Stimulated activated CD8-positive, alpha-beta memory T cell treated with anti-CD3 and anti-CD28 coated beads, Interleukin-15, amount 100 ng/mL, for 24 hours (primary cell): ENCODE measurements at places on chromosomes 7 and 10.

DNA sequence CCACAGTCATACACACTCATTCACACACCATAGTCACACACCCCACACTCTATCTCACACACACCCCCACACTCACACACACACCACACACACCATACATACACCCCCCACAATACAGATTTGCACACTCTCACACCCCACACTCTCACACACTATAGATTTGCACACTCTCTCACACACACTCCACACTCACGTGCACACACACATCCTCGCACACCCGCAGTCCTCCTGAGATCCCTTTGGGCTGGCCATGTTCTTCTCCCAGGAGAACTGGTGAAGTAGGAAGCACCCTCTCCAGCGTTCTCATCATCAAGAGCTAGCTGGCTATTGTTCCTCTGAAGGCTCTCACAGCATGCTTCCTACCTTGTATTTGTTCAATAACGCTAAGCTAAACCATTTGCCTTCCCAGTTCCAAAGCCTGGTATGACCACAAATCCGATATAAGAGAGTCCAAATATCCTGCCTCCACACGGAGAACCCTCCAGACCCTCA, 86.2 kb downstream of the HECW1 start:
- no peak for DNase-seq

- DNase-seq, result no peak
Observed at GRCh38 chr10:35413985-35414861, 77.9 kb downstream of the CCNY start.

DNA sequence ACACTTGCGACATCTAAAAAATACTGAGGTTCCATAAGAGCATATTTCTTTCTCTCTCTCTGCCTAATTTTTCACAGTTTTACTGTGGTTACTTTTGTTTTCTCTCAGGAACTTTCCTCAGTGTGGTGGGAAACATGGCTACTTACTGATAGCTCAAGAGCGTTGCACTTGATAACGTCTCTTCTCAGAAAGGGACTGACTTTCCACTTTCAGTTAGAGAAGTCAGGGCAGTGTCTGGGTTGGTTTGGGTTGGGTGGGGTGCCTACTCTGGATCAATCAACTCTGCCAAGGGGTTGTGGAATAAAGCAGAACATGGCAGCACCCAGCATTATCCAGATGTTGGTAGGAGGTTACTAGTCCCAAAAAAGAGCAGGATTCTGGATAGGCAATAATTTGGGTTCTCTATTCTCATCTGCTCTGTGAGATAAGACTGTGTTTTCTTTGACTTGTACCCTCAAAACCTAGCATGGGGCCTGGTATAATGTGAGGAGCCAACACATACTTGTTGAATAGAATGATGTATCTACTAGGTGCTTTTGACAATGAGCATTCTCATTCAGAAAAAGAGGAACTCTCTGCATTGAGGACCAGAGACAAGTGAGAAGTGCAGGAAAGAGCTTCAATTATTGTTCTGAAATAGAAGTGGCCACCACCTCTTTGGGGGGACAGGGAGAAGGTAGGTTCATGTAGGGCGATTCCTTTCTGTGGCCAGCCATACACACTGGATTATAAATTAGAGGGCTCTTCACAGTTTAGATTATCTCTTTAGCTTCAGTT, 315.7 kb downstream of the REEP3 start:
- no peak for DNase-seq

GRCh38 chr10:97022616-97023015, 163.1 kb downstream of the SLIT1 start:
- no peak for DNase-seq

DNA sequence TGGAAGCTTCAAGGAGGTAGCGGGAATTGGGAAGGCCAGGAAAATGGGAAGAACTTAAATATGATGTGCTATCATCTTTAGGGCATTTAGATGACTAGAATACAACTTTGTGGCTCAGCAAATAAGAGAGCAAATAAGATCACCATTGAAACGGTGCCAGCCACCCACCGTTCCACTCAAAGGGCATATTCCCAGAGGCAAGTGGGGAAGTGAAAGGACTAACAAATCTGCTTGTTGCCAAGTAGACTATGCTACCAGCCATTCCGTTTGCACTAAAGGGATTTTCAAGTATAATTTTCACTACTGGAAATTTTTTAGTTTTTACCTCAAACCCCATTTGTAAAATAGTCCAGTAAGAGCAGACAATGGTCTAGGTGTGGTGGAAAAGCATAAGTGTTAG, 4.0 kb upstream of the PPP1R3C start:
- no peak for DNase-seq

DNA sequence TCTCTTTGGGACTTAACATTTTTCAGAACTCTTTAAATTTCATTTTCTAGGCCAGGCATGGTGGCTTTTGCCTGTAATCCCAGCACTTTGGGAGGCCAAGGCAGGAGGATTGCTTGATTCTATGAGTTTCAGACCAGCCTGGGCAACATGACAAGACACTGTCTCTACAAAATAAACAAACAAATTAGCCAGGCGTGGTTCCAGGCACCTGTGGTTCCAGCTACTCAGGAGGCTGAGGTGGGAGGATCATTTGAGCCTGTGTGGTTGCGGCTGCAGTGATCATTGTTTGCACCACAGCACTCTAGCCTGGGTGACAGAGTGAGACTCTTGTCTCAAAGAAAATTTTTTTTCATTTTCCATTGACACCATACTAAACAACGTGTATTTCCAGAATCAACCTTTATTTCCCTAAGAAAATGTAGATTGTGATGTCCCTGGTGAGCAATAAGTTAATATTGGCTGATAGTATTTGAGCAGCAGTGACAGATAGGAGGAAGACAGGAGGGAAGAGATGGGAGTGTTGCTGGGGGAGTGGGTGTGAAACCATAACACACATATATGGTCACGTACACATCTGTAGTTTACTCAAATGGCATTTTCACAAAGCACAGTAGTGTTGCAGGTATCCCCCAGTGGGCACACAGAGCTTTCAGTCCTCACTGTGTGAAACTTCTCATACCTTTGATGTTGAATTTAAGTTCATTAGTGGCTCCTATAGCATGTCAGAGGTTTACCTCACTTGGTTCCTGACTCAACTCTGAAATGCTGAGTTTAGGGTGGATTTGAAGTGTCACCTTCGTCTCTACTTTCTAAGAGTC, 205.6 kb downstream of the AUTS2 start:
- DNase-seq, result no peak

GRCh38 chr10:58299580-58299979, 30.6 kb downstream of the CISD1 start:
- no peak for DNase-seq

GRCh38 chr7:7228967-7229366, 46.6 kb downstream of the C1GALT1 start:
- no peak for DNase-seq

GRCh38 chr7:36928718-36929117, 204.4 kb upstream of the AOAH start:
- DNase-seq, result no peak

GRCh38 chr10:120949609-120950031, 98.5 kb downstream of the WDR11 start:
- no peak for DNase-seq

DNA sequence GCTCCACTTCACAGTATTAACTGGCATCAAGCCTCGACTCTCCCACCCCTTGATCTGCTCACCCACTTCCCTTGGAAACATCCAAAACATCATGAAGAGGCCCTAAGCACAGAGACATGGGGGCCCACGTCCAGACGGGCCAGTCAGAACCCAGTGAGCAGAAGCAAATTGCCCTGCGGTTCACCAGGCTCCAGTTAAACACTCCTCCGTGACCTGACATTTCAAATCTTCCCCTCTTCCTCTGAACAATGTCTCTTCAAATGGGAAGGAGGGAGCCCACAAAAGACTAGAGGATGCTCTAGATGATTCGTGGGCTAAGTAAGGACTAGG, 44.8 kb downstream of the CLEC2L start:
- no peak for DNase-seq

- DNase-seq, result no peak
Observed at GRCh38 chr10:13709931-13710650, 123.3 kb downstream of the PRPF18 start.

- no peak for DNase-seq
Observed at GRCh38 chr7:21903020-21903786, 42.5 kb downstream of the CDCA7L start.

- DNase-seq, result no peak
Observed at GRCh38 chr7:149199234-149199995, 4.1 kb downstream of the ZNF282 start.

DNA sequence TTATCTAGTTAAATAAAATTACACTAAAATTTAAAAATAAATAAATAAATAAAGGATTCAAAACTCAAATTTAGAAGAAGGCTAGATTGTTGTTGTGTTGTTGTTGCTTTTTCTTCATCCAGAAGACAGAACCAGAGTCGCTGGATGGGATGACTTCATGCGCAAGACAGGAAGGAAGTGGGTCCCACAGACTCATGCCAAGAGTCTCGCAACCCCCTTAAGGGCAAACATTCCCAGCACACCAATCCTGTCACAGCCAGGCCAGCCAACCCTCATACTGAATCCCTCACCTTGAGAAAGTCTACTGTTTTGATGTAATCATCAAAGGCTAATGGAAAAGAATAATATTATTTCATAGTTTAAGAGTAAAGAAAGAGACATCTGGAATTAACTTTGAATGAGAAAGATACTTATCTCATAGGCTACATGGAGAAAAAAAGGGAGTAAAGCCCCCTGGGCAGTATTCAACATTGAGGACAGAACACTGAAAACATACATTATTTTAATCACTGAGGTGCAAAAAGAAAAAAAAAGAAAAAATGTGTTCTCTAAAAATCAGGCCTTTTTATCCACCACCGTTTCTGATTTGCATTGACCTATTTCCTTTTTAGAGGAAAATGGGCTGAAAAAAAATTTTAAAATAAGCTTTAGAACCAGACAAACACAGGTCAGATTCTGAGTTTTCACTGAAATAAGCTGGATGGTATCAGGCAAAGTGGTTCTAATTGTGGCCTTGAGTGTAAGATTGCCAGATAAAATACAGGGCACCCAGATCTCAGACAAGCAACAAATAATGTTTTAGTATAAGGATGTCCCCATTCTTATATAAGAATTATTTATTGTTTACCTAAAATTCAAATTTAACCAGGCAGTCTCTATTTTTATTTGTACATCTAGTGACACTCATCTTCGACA, 826.5 kb downstream of the TNS3 start:
- no peak for DNase-seq

DNA sequence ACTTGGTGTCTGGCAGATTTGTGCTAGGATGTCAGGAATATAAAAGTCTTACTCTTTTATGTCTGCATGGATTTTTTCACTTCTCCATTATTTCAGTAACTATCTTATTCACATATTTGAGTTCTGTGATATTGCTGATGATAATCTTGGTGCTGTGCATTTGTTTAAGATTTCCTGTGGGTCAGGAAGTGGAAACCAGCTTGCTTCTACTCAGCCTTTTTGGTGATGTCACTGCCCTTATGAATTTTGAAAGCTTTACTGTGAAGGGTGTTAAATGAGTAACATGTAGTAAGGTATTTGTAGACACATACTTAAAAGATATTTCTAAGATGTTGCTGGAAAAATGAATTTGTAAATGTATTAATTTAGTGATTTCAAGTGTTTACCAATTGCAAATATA, 69.5 kb upstream of the VOPP1 start:
- DNase-seq, result no peak

GRCh38 chr7:112282476-112283188, 76.1 kb downstream of the ZNF277 start:
- no peak for DNase-seq

DNA sequence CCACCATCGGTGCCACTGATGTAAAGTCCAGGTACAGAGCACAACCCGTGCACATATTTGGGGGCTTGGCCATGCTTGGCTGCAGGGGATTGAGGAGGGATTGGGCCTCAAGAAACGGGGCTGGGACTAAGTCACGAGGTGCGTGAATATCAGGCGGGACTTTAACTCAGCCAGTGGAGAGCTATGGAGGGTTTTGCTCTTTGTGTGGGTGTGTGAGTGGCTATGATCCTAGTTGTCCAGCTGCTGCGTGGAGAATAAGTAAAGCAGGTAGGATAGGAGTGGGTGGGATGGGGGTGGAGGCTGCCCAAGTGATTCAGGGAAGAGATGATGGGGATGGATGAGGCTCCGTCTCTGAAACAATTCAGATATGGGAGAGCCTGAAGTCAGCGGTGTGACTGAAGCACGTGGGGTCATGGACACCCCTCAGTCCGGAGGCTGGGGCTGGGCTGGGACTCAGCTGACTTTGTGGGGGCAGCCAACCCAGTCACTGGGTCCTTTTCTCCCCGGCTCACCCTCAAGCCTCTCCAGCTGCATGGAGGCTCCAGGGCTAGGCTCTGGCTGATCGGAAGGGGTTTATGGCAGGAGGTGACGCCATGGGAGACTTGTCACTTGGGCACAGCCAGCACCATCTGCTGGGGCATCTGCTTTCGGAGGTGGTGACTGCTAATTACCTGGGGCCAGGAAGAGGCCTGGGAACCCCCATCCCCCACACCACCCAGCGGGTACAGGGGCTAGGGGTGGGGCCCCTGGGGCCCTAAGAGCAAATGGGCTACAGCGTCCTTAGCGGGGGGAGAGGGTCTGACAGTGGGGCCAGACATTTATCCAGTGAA, 1.7 kb upstream of the LFNG start:
- DNase-seq, result no peak

DNA sequence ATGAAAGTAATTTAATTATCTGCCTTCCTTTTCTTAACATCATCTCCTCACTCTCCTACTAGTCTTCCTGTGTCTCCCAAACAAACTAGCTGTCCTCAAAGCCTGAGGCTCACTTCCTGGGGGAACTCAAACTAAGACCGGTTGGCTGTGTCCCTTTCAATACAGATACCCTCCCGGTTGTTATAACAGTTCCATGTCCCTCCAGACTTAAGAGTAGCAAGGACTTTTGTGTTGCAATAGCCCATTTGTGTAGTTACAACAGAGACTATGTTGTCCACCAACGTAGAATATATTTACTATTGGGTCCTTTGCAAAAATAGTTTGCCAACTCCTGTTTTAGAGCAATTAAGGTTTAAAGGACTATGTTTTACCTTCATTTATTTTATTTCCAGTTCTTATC, 8.6 kb upstream of the TARP start:
- DNase-seq, result no peak

DNA sequence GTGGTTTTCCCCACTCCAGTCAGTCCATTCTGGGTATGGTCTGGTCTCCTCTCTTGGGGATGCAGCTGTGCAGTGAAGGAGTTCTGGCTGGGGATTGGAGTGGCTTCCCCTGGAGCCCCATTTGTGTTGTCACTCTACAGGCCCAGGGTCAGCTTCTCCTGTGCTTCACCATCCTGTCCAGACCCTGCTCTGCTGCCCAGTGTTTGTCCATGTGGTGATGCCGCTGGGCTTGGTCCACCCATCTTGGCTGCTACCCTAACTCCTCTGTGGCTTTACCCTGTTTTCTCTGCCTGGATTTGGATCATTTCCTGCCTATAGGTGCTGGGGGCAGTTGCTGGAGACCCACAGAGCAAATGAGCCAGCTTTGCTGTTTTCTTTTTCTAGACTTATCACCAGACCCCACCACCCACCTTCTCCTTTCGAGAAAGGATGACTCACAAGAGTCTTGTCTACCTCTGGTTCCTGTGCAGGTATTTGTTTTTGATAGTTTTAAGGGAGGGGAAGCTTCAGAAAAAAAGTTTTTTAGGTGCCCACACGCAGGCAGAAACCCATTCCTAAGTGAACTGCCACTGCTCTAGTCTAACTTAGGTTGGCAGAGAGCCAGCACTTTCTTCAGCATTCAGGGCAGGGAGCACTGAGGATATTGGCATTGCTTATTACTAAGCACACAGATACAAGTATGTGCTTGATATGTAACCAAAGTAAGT, 8.5 kb downstream of the ZDHHC16 start:
- DNase-seq, result no peak
